ENCODE measurements at places on chromosomes 12 and 14.

- no peak for DNase-seq
Measured at GRCh38 chr12:23949348-23950209, at the start of gene SOX5. TSS of gene SOX5 (minus strand) at chr12:23949670. CDS start at chr12:23949601, 69 bp downstream.

DNA sequence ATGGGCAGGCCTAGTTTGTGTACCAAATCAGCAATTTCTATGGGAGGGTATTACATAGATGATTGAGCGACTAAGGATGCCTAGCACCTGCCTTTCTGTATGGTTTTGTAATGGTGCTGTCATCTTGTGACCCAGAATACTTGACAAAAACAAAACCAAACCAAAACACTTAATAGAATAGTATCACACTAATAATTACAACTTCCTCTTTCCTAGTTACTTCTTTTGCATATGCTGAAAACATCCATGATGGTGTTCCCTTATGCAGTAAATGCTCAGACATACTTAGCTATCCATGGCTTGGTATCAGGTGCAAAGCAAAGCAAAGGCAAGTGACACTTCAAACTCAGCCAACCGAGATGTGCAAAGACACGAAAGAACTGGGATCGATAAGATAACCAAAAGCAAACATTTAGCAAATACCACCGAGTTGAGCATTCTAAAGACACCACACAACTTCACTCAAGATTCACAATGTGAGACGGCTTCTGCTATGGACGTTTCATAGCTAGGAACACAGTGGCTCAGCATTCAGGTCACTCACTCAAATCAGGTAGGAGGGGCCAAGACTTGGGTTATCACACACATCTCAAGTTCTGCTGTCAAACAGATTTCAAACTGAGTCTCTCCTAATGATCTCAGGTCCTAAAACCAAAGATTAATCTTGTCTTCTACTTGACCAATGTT is 24.3 kb downstream of the PPP1CC start:
- no peak for DNase-seq

DNA sequence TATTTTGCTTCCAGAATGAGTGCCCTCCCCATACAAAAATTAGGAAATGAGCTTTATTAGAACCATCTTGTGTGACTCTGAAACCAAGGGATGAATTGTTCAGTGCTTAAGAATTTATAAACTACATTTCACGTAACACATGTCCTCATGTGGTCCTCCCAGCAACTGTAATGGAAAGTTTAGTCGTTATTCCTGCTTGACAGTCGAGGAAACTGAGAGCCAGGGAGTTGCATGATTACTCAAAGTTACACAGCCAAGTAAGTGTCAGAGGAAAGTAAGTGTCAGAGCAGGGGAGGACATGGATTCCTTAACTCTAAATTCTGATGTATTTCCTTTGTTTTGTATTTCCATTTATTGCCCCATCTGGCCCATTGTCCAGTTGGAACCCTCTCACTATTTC is 453.9 kb downstream of the FUT8 start:
- no peak for DNase-seq

DNA sequence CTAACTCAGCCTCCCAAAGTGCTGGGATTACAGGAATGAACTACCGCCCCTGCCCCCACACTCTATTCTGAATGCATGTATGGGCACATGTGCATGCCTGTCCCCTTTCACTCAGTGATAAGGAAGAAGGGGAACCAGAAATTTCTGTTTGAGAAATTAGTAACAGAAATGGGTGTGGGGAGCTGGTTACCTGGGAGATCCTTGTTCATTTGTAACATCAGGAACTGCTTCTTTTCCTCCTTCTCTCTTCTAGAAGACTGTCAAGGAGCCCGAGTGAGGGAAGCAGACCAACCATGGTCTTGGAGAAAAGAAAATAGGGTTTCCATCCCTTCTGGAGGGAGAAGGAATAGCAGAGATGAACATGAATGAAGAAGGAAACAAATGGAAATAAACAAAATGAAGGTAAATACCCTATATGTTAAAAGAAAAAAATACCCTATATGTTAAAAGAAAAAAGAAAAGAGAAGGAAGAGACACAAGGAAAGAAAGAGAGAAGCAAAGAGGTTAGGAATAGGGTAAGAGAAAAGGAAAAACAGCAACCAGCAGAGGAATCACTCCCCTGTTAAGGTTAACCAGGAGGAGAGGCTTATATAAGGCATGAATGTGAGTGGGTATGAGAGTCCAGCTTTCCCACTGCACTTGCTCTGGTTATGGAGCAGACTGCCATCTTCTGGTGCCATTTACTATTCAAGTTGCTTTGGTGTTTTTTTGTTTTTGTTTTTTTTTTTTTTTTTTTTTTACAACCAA is 3.3 kb downstream of the PPP1R3E start:
- DNase-seq = no peak

DNA sequence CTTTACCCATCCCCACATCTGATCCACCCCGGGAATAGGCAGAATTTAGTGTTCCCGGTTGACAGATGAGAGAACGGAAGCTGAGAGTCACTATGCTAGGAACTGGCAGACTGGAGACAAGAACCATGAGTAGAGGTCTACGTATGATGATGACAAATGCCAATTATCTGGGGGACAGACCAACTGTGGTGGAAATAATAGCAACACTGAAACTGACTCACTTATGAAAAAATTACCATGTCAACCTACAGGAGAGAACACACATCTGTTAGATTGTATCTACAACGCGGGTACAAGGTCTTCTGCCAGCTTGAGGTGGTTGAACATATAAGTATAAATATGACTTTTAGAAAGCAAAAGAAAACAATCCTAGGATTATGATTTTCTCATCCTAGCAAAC is 15.4 kb upstream of the SELPLG start:
- no peak for DNase-seq

GRCh38 chr14:63454863-63455622 is 88.1 kb downstream of the PPP2R5E start:
- no peak for DNase-seq

- DNase-seq = no peak
Measured at GRCh38 chr12:100404769-100405407, 48.0 kb downstream of the SLC17A8 start.

All from vagina (tissue), 2 donors.